RWPE2 (cell line): ENCODE measurements at places on chromosomes 3 and 15.

DNA sequence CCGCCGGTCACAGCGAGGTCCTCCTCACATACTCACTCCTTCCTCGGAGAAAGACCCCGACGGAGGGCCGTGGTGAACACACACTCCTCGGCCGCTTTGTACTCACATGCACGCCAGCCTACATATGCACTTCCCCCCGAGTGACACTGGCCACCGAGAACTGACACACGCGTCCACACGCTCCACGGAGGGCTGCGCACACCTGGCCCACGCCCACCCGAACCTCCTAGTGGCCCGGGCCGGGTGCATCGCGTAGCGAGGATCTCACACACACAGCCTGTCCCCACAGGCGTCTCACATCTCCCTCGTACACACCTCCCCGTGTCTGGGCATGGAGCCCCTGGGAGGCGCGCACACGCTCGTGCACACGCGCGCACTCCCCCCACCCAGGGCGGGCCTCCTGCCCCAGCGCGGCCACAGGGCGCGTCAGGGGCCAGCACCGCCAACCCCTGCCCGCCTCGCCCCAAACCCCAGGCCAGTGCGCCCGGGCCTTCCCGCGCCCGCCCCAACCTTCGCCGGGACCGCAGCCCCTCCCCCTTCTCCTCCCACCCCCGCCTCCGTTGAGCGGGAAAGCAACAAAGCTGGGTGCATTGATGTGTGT is 411 bp upstream of the C3orf70 start:
- H3K4me1 ChIP-seq: no peaks in the 10 kb centered on the region
- no peaks in the 10 kb centered on the region for H3K36me3 ChIP-seq
- peaks cover 71% of the 10 kb centered on the region for H3K27me3 ChIP-seq
- peak overlapping the region; percentile 32 for H3K4me3 ChIP-seq

DNA sequence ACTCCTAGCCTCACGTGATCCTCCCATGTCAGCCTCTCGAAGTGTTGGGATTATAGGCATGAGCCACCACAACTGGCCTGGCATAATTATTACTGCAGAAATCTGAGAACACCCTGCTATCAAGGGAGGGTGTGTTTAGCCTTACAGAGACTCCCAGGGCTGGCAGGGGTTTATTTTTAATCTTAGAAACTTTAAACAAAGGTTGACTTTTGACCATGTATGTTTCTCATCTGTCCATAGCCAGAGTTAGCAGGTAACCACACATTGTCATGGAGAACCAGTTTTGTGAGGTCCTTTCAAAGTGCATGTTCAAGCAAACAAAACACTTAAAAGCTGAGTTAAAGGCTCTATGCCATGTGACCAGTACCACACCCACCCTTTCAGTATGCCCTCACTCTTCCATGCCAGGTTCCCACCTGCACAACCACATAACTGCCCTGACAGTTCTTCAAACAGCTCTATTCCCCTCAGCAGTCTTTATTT is 11.1 kb downstream of the SIAH2 start:
- H3K36me3 ChIP-seq: peaks cover 66% of the 10 kb centered on the region
- no peak overlapping the region for H3K4me3 ChIP-seq
- H3K27ac ChIP-seq: no peak overlapping the region
- H3K27me3 ChIP-seq: no peaks in the 10 kb centered on the region
- H3K4me1 ChIP-seq: peaks cover 8% of the 10 kb centered on the region

DNA sequence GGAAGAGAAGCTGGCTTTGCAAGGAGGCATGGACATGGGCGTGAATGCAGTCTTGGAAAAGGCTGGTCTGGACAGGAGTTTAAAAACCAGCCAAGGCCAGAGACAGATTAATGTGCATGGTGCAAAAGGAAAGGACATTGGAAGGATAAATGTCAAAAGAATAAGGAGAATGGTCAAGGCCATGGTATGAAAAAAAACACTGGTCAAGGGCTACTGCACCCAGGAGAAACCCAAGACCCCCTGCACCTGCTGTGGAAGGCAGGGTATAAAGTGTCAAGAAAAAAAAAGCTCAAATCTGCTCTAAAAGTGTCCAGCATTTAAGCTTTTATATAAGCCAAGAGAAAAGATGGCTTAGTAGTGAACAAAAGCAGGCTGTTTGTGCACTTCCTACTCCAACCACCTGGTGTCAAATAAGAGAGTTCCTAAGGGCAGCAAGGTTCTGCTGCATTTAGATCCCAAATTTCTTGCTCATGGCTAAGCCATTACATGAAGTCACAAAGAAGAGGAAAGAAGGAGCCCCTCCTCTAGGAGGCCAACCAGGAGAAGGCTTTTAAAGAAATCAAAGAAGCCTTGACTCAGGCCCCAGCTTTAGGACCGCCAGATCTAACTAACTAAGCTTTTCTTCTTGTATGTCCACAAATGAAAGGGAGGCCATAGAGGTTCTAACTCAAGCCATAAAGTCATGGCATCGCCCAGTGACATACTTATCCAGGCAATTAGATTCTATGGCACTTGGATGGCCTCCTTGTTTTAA is 16.9 kb downstream of the CCR4 start:
- DNase-seq: no peak
- H3K4me1 ChIP-seq: no peaks in the 10 kb centered on the region
- no peak overlapping the region for H3K27ac ChIP-seq

GRCh38 chr3:130907966-130908365 is 14.1 kb downstream of the ATP2C1 start:
- no peak for DNase-seq
- H3K27me3 ChIP-seq: no peaks in the 10 kb centered on the region
- H3K27ac ChIP-seq: no peak overlapping the region
- H3K4me1 ChIP-seq: peaks cover 21% of the 10 kb centered on the region

DNA sequence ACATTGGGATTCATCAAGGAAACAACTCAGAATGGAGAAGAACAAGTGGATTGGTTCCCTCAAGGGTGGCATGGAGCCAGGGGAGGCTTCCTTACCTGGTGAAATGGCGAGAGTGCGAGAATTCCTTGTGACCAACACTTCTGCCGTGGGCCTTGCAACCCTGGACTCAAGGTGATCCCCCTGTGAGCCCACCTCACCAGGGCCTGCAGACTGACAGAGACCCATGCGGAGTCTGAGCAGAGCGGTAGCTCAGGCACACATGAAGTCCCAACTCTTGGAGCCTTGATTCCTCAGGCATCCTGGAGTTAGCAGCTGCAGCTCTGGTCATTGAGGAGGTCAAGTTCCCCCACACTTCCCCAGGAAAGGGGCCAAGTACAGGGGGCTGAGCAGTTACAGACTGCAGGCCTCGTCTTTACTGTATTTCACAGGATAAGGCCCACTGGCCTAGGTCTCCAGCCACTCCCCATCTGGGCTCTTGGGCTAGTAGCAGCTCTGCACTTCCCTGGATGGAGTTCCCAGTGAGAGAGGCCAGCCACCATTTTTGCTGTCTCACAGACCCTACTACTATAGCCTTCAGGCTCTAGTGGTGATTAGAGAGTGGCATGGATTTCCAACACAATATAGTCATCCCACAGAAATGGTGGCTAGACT is 269.5 kb upstream of the DCBLD2 start:
- no peak overlapping the region for H3K27ac ChIP-seq
- DNase-seq: no peak
- no peaks in the 10 kb centered on the region for H3K36me3 ChIP-seq
- H3K4me1 ChIP-seq: no peaks in the 10 kb centered on the region
- H3K4me3 ChIP-seq: no peak overlapping the region

DNA sequence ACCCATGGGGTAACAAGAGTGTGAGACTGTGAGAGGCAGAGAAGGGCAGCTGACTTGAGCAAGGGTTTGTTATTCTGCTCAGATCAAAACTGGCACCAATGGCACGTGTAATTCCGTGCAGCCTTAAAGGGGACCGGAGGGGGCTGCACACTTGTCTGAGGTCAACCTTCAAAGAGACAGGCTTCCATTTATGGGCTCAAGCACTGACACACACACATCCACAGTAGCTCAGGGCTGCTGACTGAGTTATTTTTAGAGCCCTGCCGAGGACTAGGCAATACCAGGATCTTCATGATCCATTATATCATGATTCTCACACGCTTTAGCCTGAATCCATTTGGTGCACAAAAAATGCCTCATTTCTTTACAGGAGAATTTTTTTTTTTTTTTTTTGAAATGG is 20.6 kb upstream of the SPTBN5 start:
- H3K36me3 ChIP-seq: peaks cover 89% of the 10 kb centered on the region
- H3K4me1 ChIP-seq: peaks cover 12% of the 10 kb centered on the region
- no peak for DNase-seq
- no peak overlapping the region for H3K27ac ChIP-seq
- no peaks in the 10 kb centered on the region for H3K27me3 ChIP-seq

DNA sequence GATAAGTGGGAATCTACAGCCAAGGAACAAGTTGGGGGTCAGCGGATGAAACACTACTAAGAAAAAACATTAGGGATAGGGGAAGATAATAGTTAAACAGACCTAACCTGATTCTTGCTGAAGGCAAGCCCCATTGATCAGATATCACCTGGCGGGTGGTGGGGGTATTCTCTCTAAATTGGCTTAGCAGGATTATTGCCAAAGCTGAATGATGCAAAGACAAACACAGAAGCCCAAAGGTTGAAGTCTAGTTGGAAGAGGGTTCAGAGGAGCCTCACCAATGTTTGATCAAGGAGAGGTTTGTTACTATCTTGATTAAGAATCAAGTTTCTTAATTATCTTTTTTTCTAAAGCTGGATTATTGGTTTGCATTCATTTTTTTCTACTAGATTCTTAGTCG is 371.9 kb upstream of the CNTN4 start:
- H3K4me3 ChIP-seq: no peak overlapping the region
- H3K27me3 ChIP-seq: no peaks in the 10 kb centered on the region
- DNase-seq: no peak
- H3K4me1 ChIP-seq: no peaks in the 10 kb centered on the region

GRCh38 chr3:172170841-172171240 is 131.5 kb downstream of the FNDC3B start:
- H3K4me1 ChIP-seq: peaks cover 25% of the 10 kb centered on the region
- peaks cover 8% of the 10 kb centered on the region for H3K36me3 ChIP-seq
- no peak for DNase-seq

GRCh38 chr3:26932752-26933151 is 310.2 kb downstream of the LRRC3B start:
- no peak overlapping the region for H3K27ac ChIP-seq
- no peaks in the 10 kb centered on the region for H3K27me3 ChIP-seq
- H3K4me1 ChIP-seq: no peaks in the 10 kb centered on the region
- DNase-seq: no peak
- no peaks in the 10 kb centered on the region for H3K36me3 ChIP-seq
- H3K4me3 ChIP-seq: no peak overlapping the region

DNA sequence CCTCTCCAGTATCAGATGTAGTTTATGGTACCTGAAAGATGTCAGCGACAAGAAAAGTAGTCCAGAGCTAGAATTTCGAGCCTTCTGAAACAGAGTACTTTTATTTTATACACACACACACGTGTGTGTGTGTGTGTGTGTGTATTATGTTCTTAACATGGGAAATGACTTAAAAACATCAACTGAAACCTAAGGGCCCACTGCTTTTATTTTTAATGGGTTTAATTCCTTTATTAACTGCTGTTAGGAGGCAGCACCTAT is 1.9 kb downstream of the TCF12 start:
- no peaks in the 10 kb centered on the region for H3K27me3 ChIP-seq
- H3K4me1 ChIP-seq: peaks cover 44% of the 10 kb centered on the region
- peak overlapping the region; percentile 82 for H3K4me3 ChIP-seq
- H3K36me3 ChIP-seq: peaks cover 48% of the 10 kb centered on the region

- DNase-seq: no peak
- peaks cover 34% of the 10 kb centered on the region for H3K4me1 ChIP-seq
- peaks cover 5% of the 10 kb centered on the region for H3K36me3 ChIP-seq
Observed at GRCh38 chr15:49155834-49156627, 632 bp upstream of the COPS2 start.

DNA sequence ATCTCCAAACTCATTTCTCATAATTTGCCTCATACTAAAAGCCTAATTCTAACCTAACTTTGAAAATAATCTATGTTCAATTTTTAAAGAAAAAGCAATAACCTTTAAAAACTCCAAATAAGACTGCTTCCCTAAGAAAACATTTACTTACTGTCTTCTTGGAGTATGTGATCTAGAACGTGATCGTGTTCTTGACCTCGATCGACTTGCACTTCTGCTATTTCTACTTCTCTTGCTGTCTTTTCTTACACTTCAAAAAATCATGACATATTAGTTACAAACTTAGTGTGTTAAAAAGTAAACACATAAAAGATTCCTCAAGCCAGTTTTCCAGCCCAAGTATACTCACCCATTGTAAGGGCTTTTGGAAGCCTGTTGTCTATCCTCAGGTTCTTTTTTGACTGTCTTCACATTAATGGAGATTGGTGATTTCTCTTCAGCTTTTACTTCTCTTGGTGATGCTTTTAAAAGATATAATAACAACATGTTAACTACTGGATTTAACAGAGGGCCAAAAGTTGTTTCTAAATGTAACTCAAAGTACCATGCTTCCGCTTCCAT is 10.7 kb downstream of the CCNL1 start:
- H3K4me3 ChIP-seq: no peak overlapping the region
- DNase-seq: no peak
- H3K4me1 ChIP-seq: no peaks in the 10 kb centered on the region
- H3K27me3 ChIP-seq: no peaks in the 10 kb centered on the region

DNA sequence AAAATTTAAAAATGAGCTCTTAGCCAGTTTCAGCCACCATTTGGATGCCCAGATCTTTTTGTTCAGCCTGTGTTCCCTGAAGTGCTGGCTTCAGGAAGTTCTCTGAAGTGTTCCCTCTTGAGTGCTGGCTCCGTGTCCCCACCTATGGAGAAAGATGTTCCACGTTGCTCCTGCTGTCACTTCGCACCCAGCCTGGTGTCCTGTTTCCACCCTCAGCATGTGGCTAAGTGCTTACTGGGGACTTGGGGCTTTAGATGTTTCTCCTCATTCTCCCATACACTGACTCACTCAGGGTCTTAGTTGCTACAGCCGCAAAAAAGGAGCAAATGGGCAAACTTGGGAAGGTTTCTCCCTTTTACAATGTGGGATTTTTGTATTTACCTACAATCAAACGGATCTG is 16.6 kb downstream of the CHCHD6 start:
- H3K4me3 ChIP-seq: no peak overlapping the region
- H3K4me1 ChIP-seq: no peaks in the 10 kb centered on the region
- no peaks in the 10 kb centered on the region for H3K27me3 ChIP-seq
- DNase-seq: no peak
- no peaks in the 10 kb centered on the region; the same call in 1 of the 2 replicates for H3K36me3 ChIP-seq

GRCh38 chr3:122415104-122415744 is 638 bp downstream of the WDR5B start:
- peak overlapping the region; percentile 70 for H3K27ac ChIP-seq
- no peak for DNase-seq
- H3K36me3 ChIP-seq: peaks cover 40% of the 10 kb centered on the region
- H3K4me1 ChIP-seq: peaks cover 15% of the 10 kb centered on the region
- peak overlapping the region; percentile 42 for H3K4me3 ChIP-seq
- H3K27me3 ChIP-seq: no peaks in the 10 kb centered on the region

- H3K36me3 ChIP-seq: no peaks in the 10 kb centered on the region
- DNase-seq: no peak
- no peak overlapping the region for H3K4me3 ChIP-seq
Observed at GRCh38 chr3:103629391-103629790, 1194.6 kb downstream of the ZPLD1 start.

- no peak overlapping the region for H3K27ac ChIP-seq
- H3K27me3 ChIP-seq: no peaks in the 10 kb centered on the region
- H3K4me1 ChIP-seq: peaks cover 20% of the 10 kb centered on the region
Observed at GRCh38 chr3:125121246-125122010, 65.6 kb upstream of the HEG1 start.
